ENCODE measurements at places on chromosomes 5 and 9.

DNA sequence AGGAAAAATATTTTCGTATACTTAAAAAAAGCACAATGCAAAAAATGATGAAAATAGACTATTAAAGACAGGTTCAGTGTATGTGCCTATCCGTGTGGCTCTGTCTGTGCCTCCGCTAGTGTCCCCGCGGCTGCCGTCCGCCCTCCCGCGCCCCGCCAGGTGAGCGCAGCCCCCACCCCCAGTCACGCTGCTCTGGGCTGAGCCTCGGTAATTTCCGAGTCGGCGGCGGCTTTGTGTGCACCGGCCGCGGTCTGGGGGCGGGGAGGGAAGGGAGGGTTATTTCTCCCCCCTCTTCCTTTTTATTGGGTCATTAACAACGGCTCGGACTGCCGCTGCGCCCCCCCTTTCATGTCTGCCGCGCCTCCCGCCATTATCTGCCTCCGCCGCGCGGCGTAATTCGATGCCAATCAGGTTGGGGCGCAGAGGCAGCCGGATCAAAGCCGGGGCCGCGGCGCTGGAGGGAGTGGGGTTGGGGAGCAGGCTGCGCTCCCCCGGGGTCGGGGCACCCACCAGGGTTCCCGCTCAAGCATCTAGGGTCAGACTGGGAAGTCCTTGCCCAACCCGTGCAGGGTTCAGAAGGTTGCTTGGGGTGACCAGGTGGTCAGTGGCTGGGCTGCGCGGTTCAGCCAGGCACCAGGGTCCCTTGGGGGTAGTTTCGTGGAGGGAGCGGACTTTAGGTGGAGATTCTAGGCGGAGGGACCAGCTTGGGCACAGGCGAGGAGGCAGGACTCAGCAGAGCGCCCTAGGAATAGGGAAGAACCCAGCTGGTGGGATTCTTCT lies 39.5 kb upstream of the PSD2 start:
- DNase-seq = no peak

DNA sequence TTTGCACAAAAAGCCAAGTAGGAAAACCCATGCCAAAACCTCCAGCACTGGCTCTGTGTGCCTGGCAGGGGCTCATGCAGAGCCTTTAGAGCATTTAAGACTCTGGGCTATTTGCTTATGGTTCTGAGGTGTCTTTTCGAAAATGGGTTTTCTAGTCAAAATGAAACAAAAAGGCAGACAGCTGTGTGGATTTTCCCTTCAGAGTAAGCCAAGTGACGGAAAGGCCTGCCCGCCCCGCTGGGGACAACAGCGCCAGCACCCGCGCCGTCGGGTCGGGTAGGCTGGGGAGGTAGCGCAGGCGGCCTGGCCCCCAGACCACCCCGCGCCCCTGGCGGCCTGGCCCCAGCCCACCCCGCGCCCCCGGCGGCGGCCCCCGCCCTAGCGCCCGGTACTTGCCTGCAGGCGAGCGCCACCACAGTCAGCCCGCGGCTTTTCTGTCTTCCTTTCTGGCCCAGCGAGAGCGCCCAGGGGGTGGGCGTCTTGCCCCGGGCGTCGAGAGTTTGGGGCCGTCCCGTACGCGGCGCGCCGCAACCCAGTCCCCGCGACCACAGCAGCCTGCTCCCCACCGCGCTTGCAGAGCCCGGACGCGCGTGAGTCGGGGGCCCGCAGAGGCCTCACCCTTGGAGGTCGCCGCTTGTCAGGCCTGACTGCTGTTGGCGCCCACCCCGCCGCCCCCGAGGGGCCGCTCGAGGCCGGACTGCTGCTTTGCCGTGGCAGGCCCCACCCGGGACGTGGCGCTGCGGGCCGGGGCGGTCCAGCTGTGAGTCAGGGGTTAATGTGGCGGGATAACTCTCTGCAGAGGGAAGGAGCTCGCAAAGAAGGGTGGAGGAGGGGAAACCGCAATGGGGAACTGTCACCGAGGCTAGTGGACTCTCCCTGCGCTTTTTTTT lies at the start of gene TICAM2:
TICAM2 (minus strand) TSS at position 779 of the 890 bp plus-strand sequence. CDS start 21,223 bp downstream, outside the sequence.
- DNase-seq = peak; percentile 61

DNA sequence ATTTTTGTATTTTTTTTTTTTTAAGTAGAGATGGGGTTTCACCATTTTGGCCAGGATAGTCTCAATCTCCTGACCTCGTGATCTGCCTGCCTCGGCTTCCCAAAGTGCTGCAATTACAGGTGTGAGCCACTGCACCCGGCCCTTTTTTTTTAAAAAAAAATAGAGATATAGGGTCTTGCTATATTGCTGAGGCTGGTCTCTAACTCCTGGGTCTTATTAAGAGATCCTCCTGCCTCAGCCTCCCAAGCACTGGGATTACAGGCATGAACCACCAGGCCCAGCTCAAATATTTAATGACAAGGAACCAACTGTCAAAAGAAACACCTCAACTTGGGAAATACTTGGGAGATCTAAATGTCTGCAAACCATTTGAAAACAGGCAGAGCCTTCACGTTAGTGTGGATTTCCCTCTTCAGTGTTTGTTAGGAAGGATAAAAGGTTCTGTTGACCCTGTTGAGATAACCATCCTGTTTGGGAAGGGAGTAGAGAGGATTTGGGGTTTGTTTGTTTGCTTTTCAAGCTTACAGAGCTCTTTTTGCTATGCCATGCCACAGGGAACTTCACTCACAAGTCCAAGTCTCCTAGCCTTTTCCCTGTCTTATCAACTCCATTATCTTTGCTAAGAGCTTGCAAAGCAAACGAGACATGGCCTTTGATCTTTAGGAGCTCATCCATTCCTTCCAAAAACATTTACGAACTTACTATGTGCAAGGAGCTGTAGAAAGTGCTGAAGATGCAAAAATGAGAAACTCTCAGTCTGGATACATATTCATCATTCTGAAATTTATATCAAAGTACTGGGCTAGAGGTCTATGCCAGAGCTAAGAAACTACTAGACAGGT lies 7.5 kb downstream of the FAXDC2 start:
- no peak for DNase-seq

DNA sequence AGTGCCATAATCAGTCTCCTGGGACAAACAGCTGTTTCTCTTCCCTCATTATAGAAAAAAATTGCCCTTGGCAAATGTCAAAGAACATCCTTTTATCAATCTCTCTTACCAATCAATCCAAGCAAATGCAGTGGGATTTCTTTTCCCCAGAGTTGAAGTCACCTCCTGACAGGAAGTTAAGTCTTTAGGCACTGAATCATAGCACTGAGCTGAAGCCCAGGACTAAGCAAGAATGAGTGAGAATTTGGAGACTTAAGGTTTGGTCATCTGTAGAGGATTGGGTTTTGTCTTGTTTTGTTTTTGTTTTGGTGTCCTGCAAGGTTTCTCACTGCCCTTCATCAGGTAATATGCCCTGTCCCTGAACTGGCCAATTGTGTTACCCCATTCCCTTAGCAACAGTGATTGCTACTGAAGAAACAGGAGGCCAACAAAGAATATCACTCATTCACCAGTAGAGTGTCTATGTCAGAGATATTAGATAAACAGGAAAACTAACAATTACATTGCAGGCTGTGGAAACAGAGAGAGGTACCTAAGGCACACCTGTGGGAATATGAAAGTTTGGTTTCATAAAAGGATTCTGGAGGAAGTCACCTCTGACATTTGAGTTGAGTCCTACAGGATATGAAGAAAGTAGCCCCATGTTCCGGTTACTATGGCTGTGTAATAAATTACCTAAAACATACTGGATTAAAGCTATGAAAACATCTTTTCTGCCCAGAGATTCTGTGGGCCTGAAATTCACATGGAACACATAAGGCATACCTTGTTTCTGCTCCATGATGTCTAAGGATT lies 4.5 kb upstream of the FXN start:
- peak; percentile 33 for DNase-seq

DNA sequence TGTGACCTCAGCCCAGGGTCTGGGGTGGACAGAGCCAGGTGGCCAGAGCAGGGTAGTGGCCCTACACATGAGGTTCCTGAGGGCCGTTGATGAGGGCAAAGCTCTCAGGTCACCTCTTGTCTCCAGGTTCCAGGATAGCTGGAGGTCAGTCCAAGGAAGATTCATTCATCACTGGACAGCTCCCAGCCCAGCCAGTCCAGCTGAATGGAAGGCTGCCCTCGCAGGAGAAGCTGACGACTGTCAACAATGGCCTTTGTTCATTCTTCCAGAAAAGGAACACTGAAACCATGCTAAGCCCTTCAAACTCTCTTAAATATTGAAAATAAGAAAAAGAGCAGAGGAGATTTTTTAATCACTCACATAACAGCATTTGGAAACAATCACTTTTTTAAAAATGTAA lies 169.7 kb upstream of the TBCA start:
- DNase-seq = no peak

DNA sequence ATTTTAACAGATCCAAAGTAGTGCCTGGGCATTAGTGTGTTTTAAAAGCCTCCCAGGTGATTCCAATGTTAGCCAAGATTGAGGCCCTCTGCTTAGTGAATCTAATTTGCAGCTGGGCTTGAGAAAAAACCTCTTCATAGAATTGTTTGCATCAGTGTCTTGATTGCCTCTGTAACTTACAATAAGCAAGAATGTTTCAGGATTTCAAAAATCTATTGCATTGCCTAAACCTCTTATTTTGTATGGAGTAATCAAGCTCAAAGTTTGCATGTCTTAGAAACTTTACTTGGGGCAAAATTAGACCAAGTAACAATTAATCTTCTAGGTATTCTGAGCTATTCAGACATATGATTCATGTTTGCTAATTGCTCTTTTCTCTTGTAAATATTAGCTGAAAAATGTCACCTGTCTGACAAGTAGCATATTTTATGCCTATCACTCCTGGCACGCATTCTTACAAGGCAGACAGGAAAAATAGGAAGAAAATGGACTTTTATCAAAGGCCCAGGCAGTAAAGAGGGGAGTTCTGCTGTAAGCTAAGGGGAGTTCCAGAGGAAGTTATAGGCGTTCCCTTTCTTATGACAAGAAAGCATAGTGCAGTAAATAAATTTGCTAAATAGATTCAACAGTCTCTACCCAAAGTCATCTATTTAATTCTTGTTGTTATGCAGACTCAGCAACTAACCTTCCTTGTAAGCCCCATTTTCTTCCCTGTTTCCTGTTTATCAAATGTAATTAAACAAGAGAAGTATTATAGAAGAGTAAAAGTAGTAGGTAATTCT lies 21.0 kb downstream of the PDCD1LG2 start:
- no peak for DNase-seq

DNA sequence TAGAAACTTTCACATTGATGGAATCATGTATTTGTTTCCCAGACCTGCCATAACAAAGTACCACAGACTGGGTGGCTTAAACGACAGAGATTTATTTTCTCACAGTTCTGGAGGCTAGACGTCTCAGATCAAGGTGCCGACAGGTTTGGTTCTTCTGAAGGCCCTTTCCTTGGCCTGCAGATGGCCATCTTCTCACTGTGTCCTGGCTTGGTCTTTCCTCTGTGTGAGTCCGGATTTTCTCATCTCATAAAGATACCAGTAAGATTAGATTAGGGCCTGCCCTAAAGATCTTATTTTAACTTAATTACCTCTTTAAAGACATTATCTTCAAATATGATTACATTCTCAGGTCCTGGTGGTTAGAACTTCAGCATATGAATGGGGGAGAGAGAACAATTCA lies 5.8 kb downstream of the USP20 start:
- no peak for DNase-seq

DNA sequence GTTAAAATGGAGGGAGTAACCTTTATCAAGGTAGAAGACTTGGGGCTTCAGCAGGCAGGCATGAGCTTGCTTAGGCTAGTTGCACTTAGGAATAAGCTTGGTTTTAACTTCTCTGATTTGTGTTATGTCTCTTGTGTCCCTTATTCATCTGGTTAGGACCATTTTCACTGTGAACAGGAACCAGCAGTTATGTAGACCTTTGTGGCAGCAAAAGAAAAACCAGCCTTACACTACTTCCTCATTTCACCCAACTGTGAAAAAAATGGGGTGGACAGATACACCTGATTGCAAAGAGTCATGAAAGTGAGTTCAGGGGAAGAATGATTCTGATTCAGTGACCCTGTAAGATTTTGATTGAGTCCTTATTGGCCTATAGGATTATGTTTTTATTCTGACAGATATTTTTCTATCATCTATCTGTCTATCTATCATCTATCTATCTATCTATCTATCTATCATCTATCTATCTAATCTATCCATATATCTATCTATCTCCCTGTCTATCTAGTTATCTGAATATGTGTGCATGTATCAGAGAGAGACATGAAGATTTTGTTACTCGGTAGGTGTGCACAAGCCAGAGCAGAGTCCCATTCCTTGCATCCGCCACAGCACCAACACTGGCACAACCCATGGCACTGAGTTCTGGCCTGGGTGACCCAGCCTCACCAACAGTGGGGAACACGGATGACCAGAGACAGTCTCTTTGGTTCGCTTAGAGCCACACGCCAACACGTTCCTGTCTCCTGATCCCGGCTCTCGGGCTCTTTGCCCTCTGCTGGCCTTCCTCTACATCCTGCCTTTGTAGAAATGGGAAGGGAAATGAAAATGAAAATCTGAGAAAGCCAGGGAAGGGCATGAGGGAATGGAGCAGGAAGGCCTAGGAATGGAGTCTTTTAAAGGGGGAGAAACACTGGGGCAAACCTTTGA lies 1.3 kb upstream of the ZNF366 start:
- DNase-seq = no peak

GRCh38 chr9:89844535-89844934 lies 239.7 kb downstream of the GADD45G start:
- no peak for DNase-seq

GRCh38 chr5:172102218-172102870 lies 85.7 kb downstream of the STK10 start:
- DNase-seq = no peak

- no peak for DNase-seq
Measured at GRCh38 chr5:181005791-181006190, 17.1 kb downstream of the BTNL3 start.

DNA sequence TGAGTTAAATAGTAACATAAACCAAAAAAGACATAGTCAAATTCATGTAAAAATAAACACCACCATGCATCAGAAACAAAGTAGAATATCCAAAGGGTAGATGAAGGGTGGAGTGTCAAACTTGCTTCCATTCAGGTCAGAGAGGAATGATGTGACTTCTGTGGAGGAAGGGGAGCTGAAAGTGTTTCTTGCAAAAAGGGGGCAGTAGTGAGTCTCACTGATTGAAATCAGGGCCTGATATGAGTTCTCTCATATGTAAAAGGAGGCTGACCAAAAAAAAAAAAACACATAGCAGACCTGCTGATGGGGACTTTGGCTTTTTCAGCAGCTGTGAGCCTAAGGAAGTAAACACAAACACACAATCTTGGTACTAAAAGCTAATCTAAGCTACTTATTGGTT lies 38.8 kb upstream of the RGMB start:
- no peak for DNase-seq

GRCh38 chr5:177443144-177443983 lies 3.2 kb upstream of the PRR7 start:
- DNase-seq = no peak

GRCh38 chr5:6728011-6728794 lies 15.0 kb downstream of the TENT4A start:
- no peak for DNase-seq

- DNase-seq = peak; percentile 44
Measured at GRCh38 chr9:88433583-88434255, 45.5 kb downstream of the SPIN1 start.

DNA sequence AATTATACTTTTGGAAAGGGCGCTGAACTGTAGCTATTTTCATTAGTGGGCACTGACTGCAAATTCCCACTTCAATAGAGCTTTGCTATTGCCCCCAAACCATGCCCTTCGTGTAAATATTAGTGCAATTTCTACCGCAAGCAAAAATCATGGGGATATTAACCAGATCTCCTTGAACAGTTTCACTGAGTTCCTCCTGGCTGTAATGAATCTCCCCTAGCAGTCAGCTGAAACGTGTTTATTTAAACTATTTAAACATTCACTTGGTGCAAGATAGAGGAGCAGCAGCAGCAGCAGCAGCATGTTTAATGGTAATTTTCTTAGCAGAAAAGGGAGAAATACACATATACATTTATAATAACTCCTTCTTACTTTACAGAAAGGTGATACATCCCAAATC lies 54.4 kb downstream of the ARRDC3 start:
- peak; percentile 29 for DNase-seq

Measured in choroid plexus epithelial cell (primary cell).